Central memory CD8-positive, alpha-beta T cell (primary cell): ENCODE measurements at places on chromosomes 7 and 10.

- DNase-seq, result no peak
These were observed 69.0 kb downstream of the ADD3 start for GRCh38 chr10:110076559-110077318.

- DNase-seq, result no peak
These were observed 34.5 kb upstream of the BPGM start for GRCh38 chr7:134612197-134612596.

GRCh38 chr7:133931053-133931452 lies 196.1 kb upstream of the LRGUK start:
- DNase-seq, result no peak

DNA sequence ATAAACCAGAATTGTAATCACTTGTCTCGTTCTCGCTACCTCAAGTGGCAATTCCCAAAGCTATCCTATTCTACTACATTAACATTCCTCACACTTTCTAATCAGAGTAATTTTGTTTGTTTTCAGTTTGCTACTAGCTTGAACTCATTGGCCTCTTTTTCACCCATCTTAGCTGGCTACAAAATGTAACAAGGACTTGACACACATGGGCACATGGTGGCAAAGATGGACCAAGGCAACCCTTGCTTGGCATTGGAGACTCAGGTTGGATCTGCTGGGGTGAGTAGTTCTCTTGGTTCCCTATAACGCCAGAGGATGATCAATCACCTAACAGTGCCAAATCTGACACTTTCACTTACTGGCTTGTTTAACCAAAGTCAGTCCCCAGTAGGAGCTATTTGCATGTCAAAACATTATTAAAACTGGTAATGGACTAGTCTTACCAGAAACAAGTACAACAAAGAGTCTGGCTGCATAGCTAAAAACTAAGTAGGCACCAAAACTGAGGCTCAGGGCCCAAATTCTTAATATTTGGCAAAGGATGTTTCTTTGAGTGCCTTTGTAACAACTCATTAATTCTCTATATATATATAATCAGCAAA lies 1.9 kb downstream of the USP6NL start:
- DNase-seq, result no peak

- DNase-seq, result no peak
These were observed 120.2 kb upstream of the TMEM229A start for GRCh38 chr7:124152859-124153692.

GRCh38 chr10:114615600-114616007 lies 42.5 kb downstream of the ABLIM1 start:
- no peak for DNase-seq

DNA sequence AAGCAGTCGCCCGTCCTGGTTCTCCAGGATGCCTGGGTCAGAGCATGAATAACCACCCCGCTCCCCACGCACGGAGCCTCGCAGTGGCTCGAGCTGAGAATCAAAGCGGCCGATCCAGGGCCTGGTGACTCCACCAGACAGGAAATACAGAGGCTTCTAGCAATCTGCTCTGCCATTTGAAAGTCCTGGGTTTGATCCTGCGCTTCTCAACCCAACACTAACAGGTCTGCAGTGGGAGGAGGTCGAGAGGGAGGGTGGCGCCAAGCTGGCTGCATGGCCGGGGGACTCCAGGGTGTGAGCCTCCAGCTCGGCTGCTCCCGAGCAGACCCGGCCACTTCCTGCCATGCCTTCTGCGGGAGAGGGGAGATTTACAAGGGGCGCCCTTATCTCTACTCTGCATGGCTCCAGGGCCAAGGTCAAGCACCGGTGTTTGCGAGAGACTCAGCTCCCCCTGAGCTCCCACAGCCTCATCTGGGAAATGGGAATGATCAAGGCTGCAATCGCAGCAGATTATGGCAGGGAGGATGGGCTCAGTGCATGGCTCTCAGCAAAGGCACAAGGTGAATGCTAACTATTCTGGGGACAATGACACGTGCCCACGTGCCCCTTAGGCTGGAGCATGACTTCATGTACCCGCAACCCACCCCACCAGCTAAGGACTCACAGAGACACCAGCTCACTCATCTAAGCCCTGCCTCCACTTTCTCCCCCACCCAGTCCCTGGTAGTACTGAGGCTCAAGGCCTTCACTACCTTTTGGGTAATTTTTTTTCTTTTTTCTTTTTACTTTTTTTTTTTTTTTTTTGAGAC lies 73.9 kb upstream of the TNRC18 start:
- DNase-seq, result no peak
